G401 (cell line): ENCODE measurements at places on chromosomes 5 and 9. TPM values are rescaled to one million over a fixed set of nuclear protein-coding genes. Genes with fewer than 3 reads are reported as not detected.

DNA sequence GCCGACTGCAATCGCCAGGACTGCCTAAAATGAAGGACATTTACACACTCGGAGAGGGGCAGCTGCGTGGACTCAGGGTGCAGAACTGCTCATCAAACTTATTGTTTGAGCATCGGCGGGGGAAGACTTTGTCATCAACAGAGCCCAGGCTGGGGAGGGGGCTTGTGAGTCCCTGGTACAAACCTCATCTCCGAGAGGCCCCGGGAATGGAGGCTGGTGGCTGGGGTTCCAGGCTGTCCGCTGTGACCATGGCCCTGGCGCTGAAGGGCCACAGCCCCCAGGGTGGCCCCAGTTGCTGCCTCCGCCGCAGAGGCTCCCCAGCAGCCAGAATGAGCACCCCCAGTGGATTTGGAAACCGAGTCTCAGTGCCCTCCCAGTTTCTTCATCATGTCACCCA is 46.1 kb upstream of the RNU6ATAC start:
- DNase-seq, result no peak

DNA sequence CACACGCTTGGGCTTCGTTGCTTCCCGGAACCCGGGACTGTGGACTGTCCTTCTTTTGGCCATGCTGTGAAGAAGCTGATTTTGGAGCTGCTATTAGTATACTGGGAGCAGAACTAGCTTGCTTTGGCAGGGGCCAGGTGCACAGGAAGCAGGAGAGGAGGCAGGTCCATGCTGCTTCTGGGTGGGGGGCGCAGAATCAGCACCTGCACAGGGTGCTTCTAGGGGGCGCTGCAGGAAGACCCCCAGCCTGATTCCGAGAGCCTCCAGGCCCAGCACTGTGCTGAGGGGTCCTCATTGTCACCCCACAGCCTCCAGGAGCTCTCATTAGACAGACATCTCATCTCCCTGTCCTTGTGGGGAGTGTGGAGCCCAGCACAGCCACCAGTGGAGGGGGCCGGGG is 252.6 kb upstream of the IRX4 start:
- no peak for DNase-seq

DNA sequence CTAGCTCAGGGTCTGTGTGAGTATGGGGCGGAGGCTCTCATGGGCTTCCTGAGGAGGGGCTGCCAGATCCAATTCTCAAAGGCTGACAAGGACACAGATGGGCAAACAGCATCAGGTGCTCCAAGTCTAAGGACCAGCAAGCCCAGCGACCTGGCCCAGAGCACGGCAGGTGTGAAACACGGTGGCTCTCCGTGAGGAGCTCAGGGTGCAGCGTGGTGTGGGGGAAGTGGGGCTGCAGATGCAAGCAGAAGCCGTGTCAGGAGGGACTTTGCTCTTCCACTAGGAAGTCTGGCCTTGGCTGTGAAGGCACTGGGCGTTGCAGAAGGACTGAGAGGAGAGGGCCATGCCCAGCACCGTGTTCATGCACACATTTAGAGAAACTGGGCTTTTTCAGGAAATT is 420.0 kb downstream of the GADD45G start:
- DNase-seq, result no peak

DNA sequence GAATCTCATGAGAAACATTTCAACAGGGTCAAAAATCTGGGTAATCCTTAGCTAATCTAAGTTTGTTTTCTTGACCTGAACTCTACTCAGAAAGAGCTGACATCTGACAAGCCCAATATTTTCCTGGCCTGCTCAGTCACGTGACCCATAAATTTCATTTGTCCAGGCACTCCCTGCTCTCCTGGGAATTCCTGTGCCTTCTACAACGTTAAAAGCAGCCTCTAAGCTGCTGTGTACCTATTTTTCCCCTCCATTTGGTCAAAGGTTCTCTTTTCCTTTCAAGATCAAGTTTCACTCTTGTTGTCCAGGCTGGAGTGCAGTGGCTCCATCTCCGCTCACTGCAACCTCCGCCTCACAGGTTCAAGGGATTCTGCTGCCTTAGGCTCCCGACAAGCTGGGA is 148.8 kb upstream of the ABCA1 start:
- no peak for DNase-seq

- no peak for DNase-seq
Measured at GRCh38 chr5:53607886-53608285, 47.4 kb downstream of the NDUFS4 start.

DNA sequence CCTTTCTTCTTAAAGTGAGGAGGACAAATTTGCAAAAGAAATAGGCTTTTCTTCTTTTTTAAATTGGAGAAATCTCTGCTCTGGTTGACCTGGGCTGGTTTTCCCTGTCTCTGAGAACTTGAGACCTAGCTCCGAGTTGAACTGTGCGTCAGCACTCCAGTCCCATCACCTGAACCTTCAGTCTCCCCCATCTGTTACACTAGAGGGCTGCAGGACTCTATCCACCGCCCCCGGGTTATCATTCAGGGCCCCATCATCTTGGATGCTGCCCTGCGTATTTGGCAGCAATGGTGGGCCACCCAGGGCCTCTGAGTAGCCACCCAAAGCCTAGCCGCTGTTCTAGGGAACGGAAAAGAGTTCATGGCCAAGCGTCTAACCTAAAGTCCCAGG is 2.5 kb downstream of the FOXE1 start:
- DNase-seq, result no peak

- DNase-seq, result peak; percentile 83
Measured at GRCh38 chr9:93304574-93305496, 120.9 kb downstream of the WNK2 start.

- DNase-seq, result no peak
Measured at GRCh38 chr5:100760688-100761087, 142.4 kb downstream of the ST8SIA4 start.

DNA sequence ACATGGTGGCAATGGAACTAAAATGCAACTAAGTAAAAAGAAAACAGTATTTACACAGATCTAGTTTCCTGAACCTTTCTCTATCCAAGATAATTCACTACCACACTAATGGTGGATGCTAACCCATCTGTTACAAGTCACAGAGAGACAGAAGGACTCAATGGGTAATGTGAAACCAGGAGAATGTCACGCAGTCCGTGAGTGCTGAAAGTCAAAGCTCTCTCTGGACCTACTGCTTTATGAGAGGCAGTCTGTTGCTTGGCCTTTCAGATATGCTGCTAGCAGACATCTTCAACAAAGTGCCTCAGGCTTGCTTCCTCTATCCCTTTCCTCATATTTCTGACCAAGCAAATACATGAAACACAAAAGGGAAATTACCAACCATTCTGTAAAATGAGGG is 69.0 kb upstream of the GLRX start:
- no peak for DNase-seq

The BTNL3 gene
- not detected in 2 replicates for total RNA-seq

The SETX gene
- total RNA-seq, result 17.5 and 26.9 TPM in 2 replicates

The CAVIN4 gene
- total RNA-seq, result 0.49 and 0.68 TPM in 2 replicates

The HTR4 gene
- not detected in 2 replicates for total RNA-seq

The MARCOL gene
- total RNA-seq, result not detected in 2 replicates

The CNTLN gene
- 9.1 and 11.1 TPM in 2 replicates for total RNA-seq

The ADAMTS13 gene
- total RNA-seq, result 1.4 and 2.3 TPM in 2 replicates

The CLTA gene
- 630 and 665 TPM in 2 replicates for total RNA-seq

The PAPPA gene
- 0.44 and 0.74 TPM in 2 replicates for total RNA-seq

The PSAT1 gene
- total RNA-seq, result 222 and 268 TPM in 2 replicates
